ENCODE measurements at places on chromosomes 7 and 10.

GRCh38 chr10:129860396-129860795 lies 103.7 kb downstream of the EBF3 start:
- no peak overlapping the region for H3K4me3 ChIP-seq
- H3K4me1 ChIP-seq: no peaks in the 10 kb centered on the region
- H3K36me3 ChIP-seq: no peaks in the 10 kb centered on the region
- ATAC-seq: no peak
- no peaks in the 10 kb centered on the region for H3K27me3 ChIP-seq

DNA sequence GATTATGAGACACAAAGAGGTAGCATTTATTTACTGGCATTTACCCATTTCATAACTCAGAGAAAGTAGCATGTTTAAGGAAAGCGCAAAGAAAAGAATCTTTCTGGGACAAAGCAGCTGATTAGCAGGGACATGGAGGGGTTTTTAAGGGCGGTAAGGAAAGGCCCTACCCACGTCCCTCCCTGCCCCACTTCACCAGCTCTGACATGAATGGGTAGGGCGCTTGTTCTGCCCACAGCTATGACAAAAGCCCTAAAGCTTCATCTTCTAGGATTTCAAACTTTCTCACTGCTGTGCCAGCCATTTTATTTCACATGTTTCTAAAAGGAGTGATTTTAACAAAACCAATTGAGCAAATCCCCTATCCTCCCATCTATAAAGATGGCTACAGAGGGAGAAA lies 406.9 kb upstream of the KLF6 start:
- no peak overlapping the region for H3K27ac ChIP-seq
- no peak overlapping the region for H3K4me3 ChIP-seq
- ATAC-seq: no peak
- H3K4me1 ChIP-seq: peaks cover 5% of the 10 kb centered on the region
- H3K27me3 ChIP-seq: no peaks in the 10 kb centered on the region

- peaks cover 45% of the 10 kb centered on the region for H3K4me1 ChIP-seq
- H3K4me3 ChIP-seq: peak within 1 kb of the TSS; percentile 81
- peak within 1 kb of the TSS; percentile 93 for H3K27ac ChIP-seq
- H3K36me3 ChIP-seq: peaks cover 12% of the 10 kb centered on the region
- ATAC-seq: peak; percentile 90
These were observed at the start of gene TMEM140 for GRCh38 chr7:135147899-135148721. TMEM140 (plus strand) TSS chr7:135148072; CDS start chr7:135164442, 16,370 bp downstream.

DNA sequence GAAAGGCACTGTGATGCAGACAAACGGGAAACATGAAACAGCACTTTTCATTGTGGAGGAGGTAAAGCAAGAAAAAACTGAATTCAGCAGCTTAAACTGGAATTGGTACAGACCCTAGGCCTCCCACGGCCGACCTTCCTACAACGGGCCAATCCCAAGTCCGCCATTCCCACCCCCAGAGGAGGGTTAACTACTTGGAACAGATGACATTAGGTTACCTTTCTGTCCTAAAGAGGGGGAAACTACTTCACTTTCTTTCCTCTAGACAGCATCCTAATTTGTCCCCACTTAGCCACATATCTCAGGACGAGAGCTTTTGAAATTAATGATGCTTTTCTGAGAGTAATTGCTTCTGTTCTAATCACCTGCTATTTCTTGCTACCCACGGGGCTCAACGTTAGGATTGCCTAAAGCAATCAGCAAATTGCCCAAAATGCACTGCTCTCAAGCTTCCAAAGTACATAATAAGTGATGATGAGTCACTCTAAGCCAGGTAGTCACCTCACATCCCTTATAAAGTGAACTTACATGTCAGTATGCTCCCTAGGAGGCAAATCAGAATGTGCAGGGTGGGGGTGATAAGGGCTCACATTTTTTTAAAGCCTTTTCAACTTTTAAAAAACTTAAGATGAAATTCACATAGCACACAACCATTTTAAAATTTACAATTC lies 36.7 kb downstream of the LSM5 start:
- ATAC-seq: no peak
- H3K4me3 ChIP-seq: no peak overlapping the region
- H3K36me3 ChIP-seq: no peaks in the 10 kb centered on the region
- no peaks in the 10 kb centered on the region for H3K4me1 ChIP-seq

- ATAC-seq: no peak
- peaks cover 22% of the 10 kb centered on the region for H3K36me3 ChIP-seq
- H3K27ac ChIP-seq: no peak overlapping the region
- H3K4me1 ChIP-seq: peaks cover 18% of the 10 kb centered on the region
- H3K27me3 ChIP-seq: no peaks in the 10 kb centered on the region
These were observed 4.0 kb upstream of the SPOCK2 start for GRCh38 chr10:72092171-72092924.

GRCh38 chr10:49647985-49648795 lies 31.3 kb upstream of the C10orf53 start:
- ATAC-seq: no peak
- H3K36me3 ChIP-seq: no peaks in the 10 kb centered on the region
- H3K27me3 ChIP-seq: peaks cover 70% of the 10 kb centered on the region
- no peak overlapping the region for H3K4me3 ChIP-seq
- H3K4me1 ChIP-seq: peaks cover 16% of the 10 kb centered on the region

GRCh38 chr7:17030559-17030958 lies 148.8 kb upstream of the AGR3 start:
- ATAC-seq: no peak
- no peak overlapping the region for H3K4me3 ChIP-seq
- no peak overlapping the region for H3K27ac ChIP-seq
- H3K4me1 ChIP-seq: peaks cover 7% of the 10 kb centered on the region
- H3K36me3 ChIP-seq: no peaks in the 10 kb centered on the region

DNA sequence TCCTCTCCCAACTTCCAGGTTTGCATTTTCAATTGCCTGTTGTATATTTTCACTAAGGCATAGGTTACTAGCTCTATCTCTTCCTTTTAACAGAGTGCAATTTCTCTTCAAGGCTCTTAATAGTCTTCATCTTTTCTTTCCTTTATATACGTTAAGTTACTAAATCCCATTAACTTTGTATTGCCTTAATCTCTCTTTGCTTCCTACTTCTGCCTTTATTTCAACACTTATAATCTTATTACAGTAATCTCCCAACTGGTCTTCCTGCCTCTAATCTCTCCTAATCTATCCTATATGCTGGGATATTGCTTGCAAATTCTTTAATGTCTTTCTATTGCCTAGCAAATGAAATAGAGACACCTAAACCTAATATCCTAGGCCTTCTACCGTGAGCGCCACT lies 26.1 kb downstream of the ST7 start:
- H3K4me1 ChIP-seq: peaks cover 6% of the 10 kb centered on the region
- no peak overlapping the region for H3K27ac ChIP-seq
- no peak for ATAC-seq
- H3K27me3 ChIP-seq: no peaks in the 10 kb centered on the region

- peaks cover 48% of the 10 kb centered on the region for H3K4me1 ChIP-seq
- H3K27ac ChIP-seq: peak overlapping the region; percentile 75
- no peaks in the 10 kb centered on the region for H3K27me3 ChIP-seq
- peaks cover 58% of the 10 kb centered on the region for H3K36me3 ChIP-seq
These were observed 64.4 kb upstream of the GSDME start for GRCh38 chr7:24821754-24822054.

GRCh38 chr7:91571601-91572000 lies 307.4 kb downstream of the FZD1 start:
- H3K27ac ChIP-seq: no peak overlapping the region
- no peak overlapping the region for H3K4me3 ChIP-seq
- ATAC-seq: no peak
- H3K27me3 ChIP-seq: no peaks in the 10 kb centered on the region
- H3K36me3 ChIP-seq: no peaks in the 10 kb centered on the region
- H3K4me1 ChIP-seq: peaks cover 6% of the 10 kb centered on the region

DNA sequence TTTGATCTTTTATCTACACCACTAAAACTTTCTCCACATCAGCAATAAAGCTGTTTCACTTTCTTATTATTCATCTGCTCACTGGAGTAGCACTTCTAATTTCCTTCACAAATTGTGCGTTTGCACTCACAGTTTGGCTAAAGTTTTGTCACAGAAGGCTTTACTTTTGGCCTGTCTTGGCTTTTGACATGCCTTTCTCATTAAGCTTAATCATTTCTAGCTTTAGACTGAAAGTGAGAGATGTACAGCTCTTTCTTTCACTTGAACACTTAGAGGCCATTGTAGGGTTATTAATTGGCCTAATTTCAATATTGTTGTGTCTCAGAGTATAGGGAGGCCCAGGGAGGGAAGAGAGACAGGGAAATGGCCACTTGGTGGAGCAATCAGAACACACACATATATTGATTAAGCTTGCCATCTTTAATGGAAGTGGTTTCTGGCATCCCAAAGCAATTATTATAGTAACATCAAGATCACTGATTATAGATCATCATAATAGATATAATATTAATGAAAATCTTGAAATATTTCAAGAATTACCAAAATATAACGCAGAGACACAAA lies 512.5 kb downstream of the ETV1 start:
- H3K4me3 ChIP-seq: no peak overlapping the region
- H3K36me3 ChIP-seq: no peaks in the 10 kb centered on the region
- H3K27ac ChIP-seq: no peak overlapping the region
- H3K27me3 ChIP-seq: no peaks in the 10 kb centered on the region
- no peak for ATAC-seq

- no peaks in the 10 kb centered on the region for H3K27me3 ChIP-seq
- H3K4me1 ChIP-seq: peaks cover 54% of the 10 kb centered on the region
- no peak overlapping the region for H3K4me3 ChIP-seq
- ATAC-seq: no peak
- H3K27ac ChIP-seq: peak overlapping the region; percentile 36
- H3K36me3 ChIP-seq: peaks cover 7% of the 10 kb centered on the region
These were observed 38.3 kb downstream of the CAMK1D start for GRCh38 chr10:12387561-12388210.

DNA sequence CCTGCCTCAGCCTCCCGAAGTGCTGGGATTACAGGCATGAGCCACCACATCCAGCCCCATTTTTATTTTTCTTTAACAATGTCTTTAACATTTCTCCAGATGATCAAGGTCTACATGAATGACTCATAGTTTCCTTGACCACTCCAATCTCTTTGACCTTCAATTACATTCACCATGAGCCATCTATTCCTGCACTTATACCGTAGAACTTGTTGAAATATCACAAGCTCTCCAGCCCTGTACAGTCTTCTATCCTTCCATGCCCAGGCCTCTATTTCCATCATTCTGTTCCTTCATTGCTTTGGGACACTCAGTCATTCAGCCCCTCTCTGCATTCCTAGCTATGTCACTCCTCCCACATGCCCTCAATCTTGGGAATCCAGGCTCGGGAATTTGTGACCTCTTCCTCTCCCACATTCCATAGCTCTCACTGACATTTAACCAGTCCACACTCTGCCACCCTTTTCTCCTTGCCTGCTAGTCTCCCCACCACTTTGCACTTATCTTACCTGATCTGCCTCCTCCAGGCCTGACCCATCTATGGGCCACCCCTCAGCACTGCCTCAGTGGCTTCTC lies 151.8 kb upstream of the STK17A start:
- H3K27me3 ChIP-seq: no peaks in the 10 kb centered on the region
- H3K4me3 ChIP-seq: no peak overlapping the region
- no peaks in the 10 kb centered on the region for H3K4me1 ChIP-seq
- no peaks in the 10 kb centered on the region for H3K36me3 ChIP-seq
- H3K27ac ChIP-seq: no peak overlapping the region

DNA sequence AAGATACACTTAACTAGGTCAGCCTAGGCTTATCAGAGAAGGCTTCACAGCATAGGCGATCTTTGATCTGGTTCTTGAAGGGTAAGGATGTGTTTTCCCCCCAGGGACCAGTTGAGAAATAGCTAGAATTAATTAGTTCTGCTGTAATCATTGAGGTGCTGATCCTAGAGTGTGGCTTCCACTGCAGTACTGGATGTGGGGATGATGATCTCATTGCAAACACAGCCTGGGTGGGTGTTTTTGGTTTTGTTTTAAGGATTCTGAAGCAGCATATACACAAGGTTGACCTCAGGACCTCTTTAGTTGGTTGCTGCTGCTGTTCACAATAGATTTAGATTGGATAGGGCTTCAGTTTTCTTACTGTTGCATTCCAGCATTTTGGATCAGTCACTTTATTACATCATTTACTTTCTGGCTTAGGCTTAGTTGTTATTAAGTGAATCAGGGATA lies 159.7 kb downstream of the AUTS2 start:
- H3K4me1 ChIP-seq: peaks cover 13% of the 10 kb centered on the region
- ATAC-seq: no peak
- H3K4me3 ChIP-seq: no peak overlapping the region
- H3K36me3 ChIP-seq: no peaks in the 10 kb centered on the region
- H3K27ac ChIP-seq: no peak overlapping the region

GRCh38 chr10:24435374-24435773 lies 226.4 kb downstream of the KIAA1217 start:
- no peak overlapping the region for H3K4me3 ChIP-seq
- no peaks in the 10 kb centered on the region for H3K4me1 ChIP-seq
- no peak overlapping the region for H3K27ac ChIP-seq
- ATAC-seq: no peak

GRCh38 chr10:113554214-113554613 lies 1.4 kb downstream of the HABP2 start:
- H3K4me3 ChIP-seq: no peak overlapping the region
- peaks cover 6% of the 10 kb centered on the region for H3K4me1 ChIP-seq
- H3K27me3 ChIP-seq: peaks cover 41% of the 10 kb centered on the region
- no peak for ATAC-seq
- no peak overlapping the region for H3K27ac ChIP-seq

DNA sequence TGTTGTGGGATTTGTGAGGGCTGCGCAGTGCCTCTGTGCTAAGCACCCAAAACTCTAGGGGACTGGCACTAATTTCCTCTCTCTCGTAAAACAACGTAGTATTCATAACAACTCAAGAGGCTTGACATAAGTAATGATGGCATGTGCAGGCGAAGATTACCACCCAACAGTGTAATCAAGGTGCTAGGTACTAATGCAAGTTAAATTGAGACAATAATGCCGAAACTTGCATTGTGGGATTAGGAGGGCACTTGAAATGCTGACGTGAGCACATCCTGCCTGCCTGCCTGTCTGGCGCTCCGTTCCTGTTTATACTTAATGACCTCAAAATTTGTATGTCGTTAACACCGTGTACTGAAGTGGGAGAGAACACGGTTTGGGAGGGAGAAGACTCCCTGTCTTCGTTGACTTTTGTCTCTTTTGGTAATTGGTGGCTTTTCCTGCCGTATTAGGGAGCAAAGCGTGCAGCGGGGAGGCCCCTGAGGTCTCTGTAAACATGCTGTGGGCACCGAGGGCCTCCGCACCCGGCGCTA lies 139.0 kb downstream of the MGMT start:
- H3K4me1 ChIP-seq: peaks cover 54% of the 10 kb centered on the region
- peak overlapping the region; percentile 78 for H3K27ac ChIP-seq
- no peaks in the 10 kb centered on the region for H3K27me3 ChIP-seq
- peak; percentile 87 for ATAC-seq
- H3K4me3 ChIP-seq: peak overlapping the region; percentile 67

DNA sequence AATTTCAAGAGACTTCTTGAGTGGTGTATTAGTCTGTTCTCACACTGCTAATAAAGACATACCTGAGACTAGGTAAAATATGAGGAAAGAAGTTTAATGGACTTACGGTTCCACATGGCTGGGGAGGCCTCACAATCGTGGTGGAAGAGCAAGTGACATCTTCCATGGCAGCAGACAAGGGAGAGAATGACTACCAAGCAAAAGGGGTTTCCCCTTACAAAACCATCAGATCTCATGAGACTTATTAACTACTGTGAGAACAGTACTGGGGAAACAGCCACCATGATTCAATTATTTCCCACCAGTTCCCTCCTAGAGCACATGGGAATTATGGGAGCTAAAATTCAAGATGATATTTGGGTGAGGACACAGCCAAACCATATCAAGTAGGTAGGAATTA lies 150.5 kb downstream of the PCDH15 start:
- H3K4me3 ChIP-seq: no peak overlapping the region
- no peak for ATAC-seq
- H3K4me1 ChIP-seq: no peaks in the 10 kb centered on the region
- H3K36me3 ChIP-seq: no peaks in the 10 kb centered on the region
- no peak overlapping the region for H3K27ac ChIP-seq

- peaks cover 96% of the 10 kb centered on the region for H3K4me1 ChIP-seq
- no peaks in the 10 kb centered on the region for H3K27me3 ChIP-seq
- peak; percentile 1 for ATAC-seq
- H3K4me3 ChIP-seq: peak overlapping the region; percentile 74
These were observed 40.0 kb downstream of the SYPL1 start for GRCh38 chr7:106071999-106072714.

Measured in stimulated activated memory B cell treated with anti-CD40 and anti-IgM and Interleukin-4, amounts not matched to agents 10 μg/mL and 1 μg/mL and 100 μg/mL, for 72 hours (primary cell).